Stimulated activated CD8-positive, alpha-beta memory T cell treated with anti-CD3 and anti-CD28 coated beads, Interleukin-2, amount 100 ng/mL, for 1 hour (primary cell): ENCODE measurements at places on chromosomes 11 and 22.

GRCh38 chr11:3002351-3002861 lies 10.3 kb upstream of the NAP1L4 start:
- no peak for DNase-seq

DNA sequence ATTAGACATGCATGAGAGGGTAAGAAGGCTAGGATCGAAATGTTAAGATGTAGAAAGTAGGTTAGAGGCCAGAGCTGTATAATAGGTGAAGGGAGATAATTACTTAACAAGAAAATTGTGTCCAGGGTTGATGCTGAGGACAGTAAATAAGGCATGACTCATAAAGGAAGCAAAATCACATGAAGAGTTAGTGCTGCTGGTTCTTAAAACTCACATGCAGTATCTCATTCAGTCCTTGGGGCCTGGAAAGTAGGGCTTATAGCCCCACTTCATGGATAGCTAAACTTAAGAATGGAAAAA lies 130.2 kb downstream of the NCAM1 start:
- DNase-seq: no peak

GRCh38 chr22:41777749-41778425 lies 22.6 kb upstream of the CCDC134 start:
- no peak for DNase-seq

- DNase-seq: no peak
These were observed 126.8 kb downstream of the LARGE1 start for GRCh38 chr22:33793475-33793874.

DNA sequence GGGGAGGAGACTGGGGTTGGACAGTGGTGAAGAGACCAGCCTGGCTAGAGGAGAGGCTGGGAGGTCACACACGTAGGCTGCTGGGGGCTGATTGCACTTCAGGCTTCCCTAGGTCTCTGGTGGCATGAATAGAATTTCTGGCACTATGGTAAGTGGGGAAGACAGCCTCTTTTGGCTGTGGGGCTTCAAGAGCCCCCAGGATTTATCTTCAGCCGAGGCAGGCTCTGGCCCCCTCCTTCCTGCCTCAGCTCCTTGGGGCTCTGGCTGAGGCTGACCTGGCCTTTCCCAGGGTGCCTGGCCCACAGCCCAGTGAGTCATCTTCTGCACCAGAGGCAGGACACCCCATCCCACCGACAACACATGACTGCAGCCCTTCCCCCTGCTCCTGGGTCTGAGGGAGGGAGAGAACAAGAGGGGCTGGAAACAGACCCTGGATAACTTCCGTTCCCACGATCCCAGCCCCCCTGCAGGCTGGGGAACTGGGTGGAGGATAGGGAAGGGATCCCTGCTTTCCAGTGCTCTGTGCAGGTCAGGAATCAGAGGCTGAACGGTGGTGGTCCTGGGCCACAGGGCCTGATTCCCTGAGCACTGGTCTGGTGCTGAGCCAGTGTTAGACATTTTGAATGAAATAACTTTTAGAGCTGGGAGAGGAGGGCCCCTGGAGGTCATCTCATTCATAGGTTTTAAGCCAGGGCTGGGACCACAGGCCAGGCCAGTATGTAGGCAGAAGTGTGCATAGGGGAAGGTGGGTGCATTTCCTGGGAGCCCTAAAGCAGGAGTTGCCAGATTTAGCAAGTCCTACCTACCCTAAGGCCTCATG lies 26.5 kb downstream of the ARHGEF17 start:
- no peak for DNase-seq

- DNase-seq: no peak
These were observed 143.0 kb upstream of the SORL1-AS1 start for GRCh38 chr11:121595717-121596161.

GRCh38 chr22:24819911-24820461 lies 14.0 kb downstream of the SGSM1 start:
- DNase-seq: no peak

DNA sequence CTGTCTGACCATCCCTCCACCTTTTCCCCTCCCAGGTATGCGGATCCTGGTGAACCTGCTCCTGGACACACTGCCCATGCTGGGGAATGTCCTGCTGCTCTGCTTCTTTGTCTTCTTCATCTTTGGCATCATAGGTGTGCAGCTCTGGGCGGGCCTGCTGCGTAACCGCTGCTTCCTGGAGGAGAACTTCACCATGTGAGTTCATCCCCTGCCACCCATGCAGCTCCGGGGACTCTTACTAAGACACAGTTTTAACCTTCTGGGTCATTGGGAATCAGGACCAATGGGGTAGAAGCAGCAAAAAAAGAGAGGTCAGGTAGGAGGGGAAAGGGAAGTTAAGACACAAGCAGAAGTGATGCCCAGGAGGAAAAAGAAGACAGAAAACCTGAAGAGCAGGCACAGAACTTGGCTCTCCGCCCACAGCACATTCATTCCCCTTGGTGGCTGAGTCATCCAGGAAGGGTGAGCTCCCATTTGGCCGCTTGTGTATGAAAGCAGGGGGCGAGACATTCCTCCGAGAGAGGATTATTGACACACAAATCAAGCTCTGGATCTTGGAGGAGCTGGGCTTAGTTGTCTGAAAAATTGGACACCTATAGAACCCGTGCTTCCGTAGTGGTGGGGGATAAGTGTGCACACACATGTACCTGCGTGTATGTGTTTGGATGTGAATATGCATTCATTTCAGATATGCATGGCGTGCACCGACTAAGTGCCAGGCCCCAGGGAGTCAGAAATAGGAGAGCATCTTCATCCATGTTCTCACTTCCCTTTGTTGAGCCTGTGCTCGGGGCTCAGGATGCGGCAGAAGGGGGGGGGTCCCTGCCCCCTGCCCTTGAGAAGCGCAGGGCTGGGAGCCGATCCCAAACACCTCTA lies 64.2 kb downstream of the CACNA1I start:
- DNase-seq: no peak

- DNase-seq: no peak
These were observed 2.7 kb upstream of the GSTT4 start for GRCh38 chr22:24008022-24008283.

GRCh38 chr11:34775417-34775888 lies 140.7 kb downstream of the APIP start:
- no peak for DNase-seq

- DNase-seq: no peak
These were observed 37.7 kb upstream of the CREB3L1 start for GRCh38 chr11:46239801-46240061.

DNA sequence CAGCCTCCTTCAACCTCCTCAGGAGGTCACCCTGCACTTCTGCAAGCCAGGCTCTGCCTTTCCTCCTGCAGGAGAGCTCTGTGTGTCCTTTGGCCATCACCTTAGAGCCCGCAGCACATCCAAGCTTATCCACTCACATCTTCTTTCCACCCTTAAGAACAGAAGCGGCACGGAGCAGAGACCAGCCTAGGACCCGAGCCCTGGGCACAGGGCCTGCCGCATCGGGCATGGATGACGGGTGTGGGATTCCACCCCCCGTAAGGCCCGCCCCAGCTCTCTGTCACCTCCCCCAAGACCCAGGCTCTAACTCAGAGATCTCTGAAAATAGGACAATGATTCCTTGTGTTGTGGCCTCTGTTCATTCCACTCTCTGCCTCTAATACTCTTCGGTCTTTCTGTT lies 42.1 kb upstream of the PHF21B start:
- no peak for DNase-seq

DNA sequence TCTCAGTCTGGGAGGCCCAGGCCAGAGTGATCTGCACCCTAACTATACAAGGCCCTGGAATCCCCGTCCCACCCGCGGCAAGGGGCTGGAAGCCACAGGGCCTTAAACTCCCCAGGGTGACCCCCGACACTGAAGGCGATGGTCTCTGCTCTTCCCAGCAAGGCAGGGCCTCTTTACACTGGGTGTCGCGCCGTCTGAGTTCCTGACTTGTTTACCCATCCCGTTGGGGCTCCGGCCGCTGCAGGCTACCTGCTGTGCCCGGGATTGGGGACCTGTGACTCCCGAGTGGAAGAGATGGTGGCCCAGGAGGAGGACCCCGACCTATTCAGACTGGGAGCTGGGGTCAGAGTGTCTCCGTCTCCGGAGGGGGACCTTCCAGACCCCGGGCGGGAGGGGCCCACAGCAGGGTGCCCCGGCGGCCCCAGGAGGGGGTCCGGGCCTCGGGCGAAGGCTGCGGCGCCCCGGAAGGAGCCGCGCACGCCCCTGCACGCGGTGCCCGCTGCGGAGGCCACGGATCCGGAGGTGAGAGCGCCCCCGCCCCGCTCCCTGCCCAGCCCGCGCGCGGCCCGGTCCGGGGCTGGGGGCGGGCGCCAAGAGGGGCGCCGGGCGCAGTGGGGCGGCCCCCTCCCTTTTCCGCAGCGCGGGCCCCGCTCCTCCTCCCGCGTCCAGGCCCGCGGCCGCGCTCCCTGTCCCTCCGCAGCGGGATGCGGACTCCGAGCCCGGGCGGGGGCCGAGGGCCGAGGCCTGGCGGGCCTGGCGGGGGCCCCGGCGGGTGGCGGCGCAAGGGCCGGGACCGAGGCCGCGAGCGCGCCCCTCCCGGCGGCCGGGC lies 560 bp upstream of the MPPED1 start:
- DNase-seq: no peak

DNA sequence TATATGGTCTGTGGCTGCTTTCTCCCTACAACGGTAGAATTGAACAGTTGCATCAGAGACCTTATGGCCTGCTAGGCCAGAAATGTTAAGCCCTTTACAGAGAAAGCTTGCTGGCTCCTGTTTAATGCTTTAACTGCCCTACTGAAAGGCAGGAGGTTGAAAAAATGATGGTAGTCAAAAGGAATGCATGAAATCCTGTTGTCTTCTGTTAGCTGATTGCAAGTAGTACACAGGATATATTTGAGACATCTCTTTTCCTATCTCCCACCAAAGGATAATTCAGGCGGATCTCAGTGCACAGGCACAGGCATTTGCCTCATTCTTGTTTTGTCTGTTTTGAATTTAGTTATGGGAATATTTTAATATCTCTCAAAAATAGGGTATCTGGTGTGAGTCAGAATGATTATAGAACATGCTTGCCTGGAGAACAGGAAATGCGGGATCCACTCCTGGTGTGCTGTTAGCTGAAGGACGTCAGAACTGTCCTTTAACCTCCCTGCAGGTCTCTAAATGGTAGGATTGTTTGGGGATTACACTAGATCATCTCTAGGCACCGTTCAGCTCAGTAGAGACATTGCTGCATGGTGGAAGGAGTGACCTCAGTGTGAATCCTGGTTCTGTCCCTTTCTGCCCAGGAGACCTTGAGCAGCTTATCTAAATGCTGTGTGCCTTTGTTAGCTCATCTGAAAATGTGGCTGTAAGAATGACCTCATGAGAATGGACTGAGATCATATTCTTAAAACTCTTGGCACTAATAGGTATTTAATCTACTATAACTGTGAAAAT lies 49.5 kb downstream of the PACS1 start:
- DNase-seq: no peak

GRCh38 chr11:111162305-111162704 lies 83.2 kb upstream of the POU2AF2 start:
- no peak for DNase-seq

GRCh38 chr11:36092314-36093030 lies 148.6 kb downstream of the LDLRAD3 start:
- no peak for DNase-seq

GRCh38 chr11:72331761-72332160 lies 87.8 kb upstream of the PHOX2A start:
- no peak for DNase-seq

DNA sequence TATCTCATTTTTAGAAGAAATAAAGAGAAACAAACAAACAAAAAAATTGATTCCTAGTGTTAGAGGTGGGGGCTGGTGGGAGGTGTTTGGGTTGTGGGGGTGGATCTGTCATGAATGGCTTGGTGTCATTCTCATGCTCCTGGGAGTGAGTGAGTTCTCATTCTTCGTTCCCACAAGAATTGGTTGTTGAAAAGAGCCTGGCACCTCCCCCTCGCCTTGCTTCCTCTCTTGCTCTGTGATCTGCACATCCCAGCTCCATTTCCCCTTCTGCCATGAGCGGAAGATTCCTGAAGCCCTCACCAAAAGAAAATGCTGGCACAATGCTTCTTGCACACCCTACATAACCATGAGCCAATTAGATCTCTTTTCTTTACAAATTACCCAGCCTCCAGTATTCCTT lies 277.8 kb downstream of the ST3GAL4 start:
- no peak for DNase-seq

- DNase-seq: no peak
These were observed 1381.5 kb upstream of the TENM4 start for GRCh38 chr11:80822308-80822707.
